ENCODE measurements at places on chromosomes 2 and 18. TPM values are rescaled to one million over a fixed set of nuclear protein-coding genes. Genes with fewer than 3 reads are reported as not detected.
A peak's percentile ranks its signal among the peaks of the same experiment; 100 is the strongest.

Gene C18orf63
- total RNA-seq, result not detected

Gene MARCO
- not detected for total RNA-seq

DNA sequence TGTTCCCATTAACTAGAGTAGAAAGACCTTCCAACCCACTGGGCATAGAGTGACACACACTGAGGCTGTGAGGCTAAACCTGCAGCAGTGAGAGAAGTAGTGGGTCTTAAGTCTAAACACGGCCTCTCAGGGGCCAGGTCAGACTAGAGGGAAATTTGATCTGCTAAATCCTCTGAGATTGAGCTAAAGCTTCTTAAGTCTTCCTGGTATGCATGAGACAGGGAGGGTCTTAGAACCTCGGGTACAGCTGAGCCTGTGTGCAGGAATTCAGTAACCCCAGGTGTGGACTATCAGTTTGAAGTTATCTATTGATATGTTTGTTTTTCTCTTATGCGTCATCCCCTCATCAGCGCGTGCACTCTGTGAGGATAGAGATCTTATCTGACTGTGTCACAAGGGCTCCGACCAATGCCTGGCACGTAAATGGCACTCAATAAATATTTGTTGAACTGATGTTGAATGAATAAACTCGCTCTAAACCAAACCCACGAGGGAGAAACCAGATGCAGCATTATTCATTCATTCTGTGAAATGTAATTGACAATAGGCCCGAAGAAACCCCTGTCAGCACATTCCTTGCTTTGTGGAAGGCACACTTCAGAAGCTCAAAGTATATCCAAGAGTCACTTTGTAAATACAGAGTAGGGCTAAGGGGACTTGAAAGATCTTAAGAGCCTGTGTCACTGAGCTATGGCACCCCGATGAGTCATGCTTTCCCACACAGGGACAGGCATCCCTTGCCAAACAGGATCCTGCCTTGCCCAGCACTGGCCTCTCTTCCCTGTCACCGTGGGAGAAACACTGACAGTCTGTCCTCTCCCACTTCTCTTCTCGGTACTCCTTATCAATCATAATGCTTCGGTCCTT is 21.7 kb upstream of the RAB10 start:
- H3K27me3 ChIP-seq, result peaks cover 4% of the 10 kb centered on the region
- H3K27ac ChIP-seq, result no peak overlapping the region
- H3K4me3 ChIP-seq, result no peak overlapping the region
- H3K4me1 ChIP-seq, result peaks cover 9% of the 10 kb centered on the region
- no peaks in the 10 kb centered on the region for H3K36me3 ChIP-seq
- DNase-seq, result no peak

DNA sequence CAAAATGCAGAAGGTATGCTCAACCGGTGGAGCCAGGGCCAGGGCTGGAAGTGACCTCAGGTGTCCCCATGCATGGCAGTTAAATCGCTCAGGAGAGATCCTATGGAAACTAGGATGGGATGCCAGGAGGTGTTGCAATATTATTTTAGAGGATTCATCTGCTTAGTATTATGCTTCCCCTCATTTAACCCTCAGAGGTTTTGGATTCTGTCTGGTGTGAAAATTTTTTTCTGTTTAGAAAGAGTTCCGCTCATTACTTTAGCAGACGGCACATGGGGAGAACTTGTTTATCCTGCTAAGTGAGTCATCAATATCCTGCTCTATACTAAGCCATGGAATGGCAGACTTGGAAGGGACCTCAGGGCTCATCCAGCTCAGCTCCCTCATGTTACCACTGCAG is 42.5 kb downstream of the TRIB2 start:
- H3K27ac ChIP-seq, result no peak overlapping the region
- DNase-seq, result no peak
- no peak overlapping the region for H3K4me3 ChIP-seq
- H3K36me3 ChIP-seq, result no peaks in the 10 kb centered on the region
- H3K4me1 ChIP-seq, result no peaks in the 10 kb centered on the region

DNA sequence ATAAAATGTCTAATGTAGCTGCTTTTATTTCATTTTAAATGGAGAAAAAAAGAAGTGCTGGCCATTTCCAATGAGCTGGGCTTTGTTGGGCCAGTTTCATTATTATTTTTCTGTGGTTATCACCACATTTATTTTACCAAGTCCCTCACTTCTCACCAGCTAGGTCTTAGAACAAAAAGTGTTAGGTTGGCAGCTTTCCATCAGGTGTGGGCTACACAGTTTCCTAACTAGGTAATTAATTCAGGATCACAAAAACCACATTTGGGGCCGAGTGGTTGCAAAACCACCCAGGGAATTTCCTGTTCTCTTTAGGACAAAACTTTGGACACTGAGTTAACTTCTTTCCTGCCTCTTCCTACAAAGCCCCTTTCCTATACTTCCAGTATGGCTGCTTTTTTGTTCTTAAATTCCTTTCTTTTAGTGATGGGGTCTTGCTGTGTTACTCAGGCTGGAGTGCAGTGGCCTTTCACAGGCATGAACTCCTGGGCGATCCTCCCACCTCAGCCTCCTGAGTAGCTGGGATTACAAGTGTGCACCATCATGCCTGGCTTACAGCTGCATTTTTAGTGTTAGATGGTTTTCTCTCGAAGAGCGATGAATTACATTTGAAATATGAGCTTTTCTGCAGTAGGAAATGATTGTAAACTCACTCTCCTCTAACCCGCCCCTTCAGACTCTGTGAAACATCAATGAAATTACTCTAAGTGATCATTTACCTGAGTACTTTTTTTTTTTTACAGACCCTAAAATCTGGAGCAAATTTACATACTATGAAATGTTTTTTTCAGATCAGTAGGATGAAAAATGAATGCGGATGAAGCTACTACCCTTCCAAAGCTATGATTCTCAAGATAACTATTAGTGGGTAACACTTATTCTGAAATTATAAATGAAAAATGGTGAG is 2.6 kb upstream of the ZFP36L2 start:
- peak overlapping the region; percentile 20 for H3K4me3 ChIP-seq
- H3K27me3 ChIP-seq, result no peaks in the 10 kb centered on the region

DNA sequence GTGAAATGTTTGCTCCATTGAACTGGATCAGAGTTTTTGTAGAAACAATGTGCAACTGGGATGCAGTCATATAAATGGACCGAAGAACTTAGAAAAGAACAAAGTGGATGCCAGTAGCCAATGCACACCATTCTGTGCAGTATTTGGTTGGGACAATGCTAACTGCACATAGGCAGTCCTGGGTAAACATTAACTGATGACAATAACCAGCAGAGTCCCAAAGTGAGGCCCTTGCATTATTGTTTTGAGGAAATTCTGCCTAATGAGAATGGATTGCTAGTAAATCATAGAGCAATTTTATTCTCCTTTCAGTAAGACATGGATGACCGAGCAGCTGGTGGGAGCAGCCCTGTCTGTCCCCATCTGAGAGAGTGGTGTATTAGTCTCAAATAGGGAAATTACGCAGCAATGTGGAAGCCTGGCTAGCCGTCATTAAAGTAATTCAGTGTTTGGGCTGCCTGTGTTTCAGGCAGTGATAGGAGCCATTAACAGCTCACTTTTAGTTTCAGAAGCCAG is 94.9 kb downstream of the KCTD1 start:
- DNase-seq, result no peak
- no peaks in the 10 kb centered on the region for H3K27me3 ChIP-seq
- H3K4me3 ChIP-seq, result no peak overlapping the region
- peaks cover 7% of the 10 kb centered on the region for H3K4me1 ChIP-seq
- no peak overlapping the region for H3K27ac ChIP-seq
- H3K36me3 ChIP-seq, result no peaks in the 10 kb centered on the region
